SW480 (cell line): ENCODE measurements at places on chromosomes 6 and 20.

- DNase-seq = no peak
Measured at GRCh38 chr20:4234128-4234527, 218.8 kb upstream of the RNF24 start.

DNA sequence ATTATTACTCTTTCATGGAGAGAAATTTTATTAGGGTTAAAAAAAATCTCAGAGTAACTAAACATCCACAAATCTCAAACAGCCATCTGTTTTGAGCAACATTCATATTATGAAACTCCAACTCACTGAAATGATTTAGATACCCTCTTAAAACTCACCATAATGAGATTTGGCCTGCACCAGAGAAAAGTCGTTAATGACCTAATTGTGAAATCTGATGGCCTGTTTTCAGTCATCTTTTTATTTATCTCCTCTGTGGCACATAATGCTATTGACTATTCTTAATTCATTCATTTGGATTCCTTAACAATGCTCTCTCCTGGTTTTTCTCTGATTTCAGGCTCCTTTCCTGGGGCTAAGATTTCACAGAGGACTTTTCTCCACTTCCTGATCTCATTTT, 192.7 kb downstream of the RNF144B start:
- DNase-seq = no peak

DNA sequence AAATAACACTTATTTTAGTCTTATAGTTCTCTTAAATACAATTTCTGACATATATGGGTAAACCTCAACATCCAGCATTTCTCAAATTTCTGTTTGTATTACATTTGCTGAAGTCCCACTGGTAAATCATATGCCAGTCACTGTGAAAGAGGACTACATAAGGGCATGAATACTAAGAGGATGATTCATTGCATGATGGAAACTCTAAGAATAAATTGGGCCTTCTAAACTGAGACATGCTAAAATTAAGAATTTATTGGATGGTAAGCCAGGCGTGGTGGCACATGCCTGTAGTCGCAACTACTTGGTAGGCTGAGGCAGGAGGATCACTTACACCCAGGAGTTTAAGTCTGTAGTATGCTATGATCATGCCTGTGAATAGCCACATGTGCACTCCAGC, 12.1 kb downstream of the DEFB123 start:
- DNase-seq = no peak

DNA sequence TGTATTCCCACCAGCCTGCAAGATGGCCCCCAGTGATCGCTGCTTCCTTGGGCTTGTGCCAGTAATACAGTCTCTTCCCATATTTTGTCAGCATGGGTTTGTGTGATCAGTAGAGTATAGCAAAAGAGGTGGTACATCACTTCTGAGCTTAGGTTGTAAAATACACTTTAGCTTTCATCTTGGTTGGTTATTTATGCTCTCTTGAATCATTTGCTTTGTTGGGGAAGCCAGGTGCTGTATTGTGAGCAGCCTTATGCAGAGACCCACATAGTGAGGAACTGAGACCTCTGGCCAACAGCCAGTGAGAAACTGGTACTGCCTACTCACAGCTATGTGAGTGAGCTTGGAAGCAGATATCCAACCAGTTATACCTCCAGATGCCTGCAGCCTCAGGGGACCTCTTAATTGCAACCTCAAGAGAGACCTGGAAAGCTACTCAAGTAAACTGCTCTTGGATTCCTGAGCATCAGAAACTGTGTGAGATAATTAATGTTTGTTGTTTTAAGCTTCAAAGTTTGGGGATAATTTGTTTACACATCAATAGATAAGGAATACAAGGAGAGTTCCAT, 229.3 kb downstream of the FARS2 start:
- no peak for DNase-seq

DNA sequence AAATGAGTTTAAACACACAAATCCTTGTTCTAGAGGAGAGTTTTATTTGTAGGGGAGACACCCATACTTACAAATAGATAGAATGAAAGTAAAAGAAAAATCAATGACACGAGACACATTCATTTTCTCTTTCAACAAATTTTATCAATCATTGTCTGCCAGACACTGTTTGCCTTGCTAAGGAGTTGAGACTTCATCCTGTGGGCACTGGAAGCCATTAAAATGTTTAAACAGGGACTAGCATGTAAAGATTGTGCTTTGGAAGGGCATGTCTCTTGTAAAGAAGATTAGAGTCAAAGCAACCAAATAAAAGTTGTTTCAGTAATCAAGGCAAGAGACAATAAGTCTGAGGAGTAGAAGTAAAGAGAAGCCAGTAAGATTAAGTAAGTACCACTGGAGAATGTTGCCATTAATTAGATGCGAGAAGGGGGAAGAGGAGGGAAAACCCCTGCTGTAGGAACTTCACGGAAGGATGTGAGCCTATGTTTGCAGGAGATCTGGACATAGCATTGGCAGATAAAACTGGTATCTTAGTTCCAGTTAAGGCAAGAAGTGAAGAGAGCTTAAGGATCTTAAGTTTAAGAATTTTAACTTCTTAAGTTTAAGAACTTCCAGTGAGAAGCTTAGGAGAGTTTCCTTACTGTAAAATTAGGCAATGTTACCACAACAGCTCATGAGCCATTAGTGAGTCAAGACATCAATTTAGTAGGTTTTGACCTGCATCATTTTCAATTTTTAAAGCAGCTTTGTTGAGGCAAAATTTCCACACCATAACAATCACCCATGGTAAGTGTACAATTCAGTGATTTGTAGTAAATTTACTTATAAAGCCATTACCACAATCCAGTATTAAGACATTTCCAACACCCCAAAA, 117.0 kb upstream of the UST start:
- DNase-seq = no peak

- DNase-seq = peak; percentile 20
Measured at GRCh38 chr6:111813237-111813636, 60.0 kb downstream of the FYN start.

GRCh38 chr6:26087284-26088115, at the start of gene HFE:
TSS of gene HFE (plus strand) at chr6:26087429. CDS start at chr6:26087441, 12 bp downstream.
- DNase-seq = no peak

GRCh38 chr20:1863296-1863695, 31.9 kb upstream of the SIRPA start:
- peak; percentile 49 for DNase-seq

GRCh38 chr6:106250953-106251352, 74.6 kb downstream of the ATG5 start:
- DNase-seq = peak; percentile 63

- DNase-seq = no peak
Measured at GRCh38 chr6:33392595-33392948, 949 bp downstream of the KIFC1 start.

DNA sequence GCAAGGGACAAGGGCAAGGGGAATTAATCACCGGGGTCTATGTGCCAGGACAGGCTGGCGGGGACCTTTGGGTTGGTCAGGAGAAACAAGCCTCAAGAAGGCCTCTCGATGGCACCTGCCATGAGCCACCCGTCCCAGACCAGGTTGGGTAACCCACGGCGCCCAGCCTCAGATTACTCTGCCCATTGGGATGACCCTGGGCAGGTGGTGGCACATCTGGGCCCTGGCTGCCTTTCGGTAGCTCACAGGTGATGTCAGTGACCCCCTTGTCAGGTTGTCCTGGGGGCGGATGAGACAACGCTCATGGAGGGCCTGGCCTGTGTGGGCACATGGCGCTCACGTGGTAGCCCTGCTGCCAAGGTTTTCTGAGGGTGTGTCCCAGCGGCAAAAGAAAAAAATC, 152.2 kb downstream of the SYCP2 start:
- DNase-seq = no peak

GRCh38 chr6:166588691-166589336, 2.3 kb upstream of the RAMACL start:
- no peak for DNase-seq

DNA sequence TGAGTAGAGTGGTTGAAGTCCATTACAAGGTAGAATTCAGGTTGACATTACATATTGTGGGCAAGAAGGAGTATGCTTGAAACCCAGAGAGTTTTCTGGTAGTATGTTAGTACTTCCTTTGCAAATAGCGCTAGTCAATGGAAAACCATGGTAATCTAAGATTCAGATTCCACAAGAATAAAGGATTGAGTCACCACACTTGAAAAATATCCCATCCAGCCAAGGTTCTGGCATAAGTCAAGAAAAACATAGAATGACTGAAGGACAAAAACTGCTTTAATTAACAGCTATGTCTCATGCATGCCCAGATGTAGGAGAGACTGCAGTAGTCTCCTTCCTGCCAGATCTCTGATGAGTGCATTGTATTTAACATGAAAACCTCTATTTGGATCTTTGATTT, 469.8 kb downstream of the BMP2 start:
- no peak for DNase-seq

GRCh38 chr20:56574531-56575142, 41.6 kb downstream of the FAM209B start:
- DNase-seq = no peak

DNA sequence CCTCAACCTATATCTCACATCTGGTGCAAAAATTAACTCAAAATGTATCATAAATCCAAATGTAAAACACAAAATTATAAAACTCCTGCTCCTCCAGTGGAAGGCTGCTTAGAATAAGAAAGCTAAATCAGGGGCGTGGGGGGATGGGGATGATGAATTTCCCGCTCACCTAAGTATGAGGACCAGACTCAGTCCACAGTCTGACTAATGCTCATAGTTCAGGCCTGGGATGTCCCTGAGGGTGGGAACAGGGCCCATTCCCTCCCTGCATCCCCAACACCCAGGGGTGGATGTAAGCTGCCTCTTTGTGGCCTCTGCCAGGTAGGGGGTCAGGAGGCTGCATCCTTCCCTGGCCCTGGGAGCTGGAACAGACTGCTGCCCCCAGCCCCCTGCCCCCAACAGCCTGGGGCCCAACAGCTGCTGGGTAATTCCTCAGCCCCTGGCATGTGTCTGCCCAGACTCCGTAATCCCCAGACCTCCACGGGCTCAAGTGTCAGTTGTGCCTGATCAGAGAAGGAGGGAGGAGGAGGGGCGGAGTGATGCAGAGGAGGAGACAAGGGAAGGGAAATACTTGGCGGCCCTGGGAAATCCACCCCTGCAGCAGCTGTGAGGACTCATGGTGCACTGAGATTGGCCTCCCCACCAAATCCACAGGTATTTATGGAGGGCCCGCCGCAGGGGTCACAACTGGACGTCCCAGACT, 224.5 kb downstream of the PREX1 start:
- DNase-seq = no peak

DNA sequence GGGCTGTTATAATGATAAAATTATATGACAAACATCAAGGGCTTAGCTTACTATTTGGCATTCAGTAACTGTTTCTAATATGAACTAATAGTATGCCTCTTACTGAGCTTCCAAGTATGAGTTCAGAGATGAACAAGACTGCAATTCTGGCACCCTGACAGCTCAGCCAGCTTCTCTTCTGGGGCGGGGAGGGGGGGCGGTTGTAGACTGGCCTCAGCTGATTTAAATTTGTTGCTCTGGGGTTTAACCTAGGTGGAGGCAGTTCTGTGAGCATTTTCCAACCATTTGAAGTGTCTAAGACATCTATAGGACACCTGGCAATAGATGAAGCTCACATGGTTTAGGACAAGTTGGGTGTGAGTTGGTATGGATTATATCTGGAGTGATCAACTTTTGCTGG, 401.9 kb downstream of the QKI start:
- DNase-seq = no peak

DNA sequence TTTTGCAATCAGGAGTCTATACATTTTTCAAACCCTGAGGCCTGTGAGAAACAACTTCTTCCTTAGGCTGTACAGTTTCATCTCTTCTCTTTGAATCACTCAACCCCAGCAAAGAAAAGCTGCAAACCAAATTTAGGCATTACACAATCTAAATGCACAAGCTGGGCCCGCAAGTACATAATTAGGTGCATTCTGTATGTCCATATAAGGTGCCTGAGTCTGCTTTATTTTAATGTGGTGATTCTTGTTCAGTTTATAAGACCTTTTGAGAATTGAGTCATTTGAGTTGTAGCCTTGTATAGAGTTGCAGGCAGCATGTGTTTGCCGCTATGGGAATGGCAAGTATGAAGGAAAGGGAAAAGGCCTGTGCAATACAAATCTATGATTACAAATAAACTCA, 709.6 kb upstream of the MARCKS start:
- DNase-seq = no peak

GRCh38 chr20:17304774-17305173, 77.9 kb downstream of the PCSK2 start:
- DNase-seq = no peak

- no peak for DNase-seq
Measured at GRCh38 chr20:3188823-3189413, 15.6 kb downstream of the DDRGK1 start.

- peak; percentile 25 for DNase-seq
Measured at GRCh38 chr6:112117554-112117953, 30.2 kb downstream of the FAM229B start.

- peak; percentile 23 for DNase-seq
Measured at GRCh38 chr20:10611357-10611756, 62.4 kb downstream of the JAG1 start.

GRCh38 chr6:108739496-108740330, 108.5 kb upstream of the ARMC2 start:
- no peak for DNase-seq

- DNase-seq = no peak
Measured at GRCh38 chr6:88441346-88441745, 275.2 kb upstream of the CNR1 start.

DNA sequence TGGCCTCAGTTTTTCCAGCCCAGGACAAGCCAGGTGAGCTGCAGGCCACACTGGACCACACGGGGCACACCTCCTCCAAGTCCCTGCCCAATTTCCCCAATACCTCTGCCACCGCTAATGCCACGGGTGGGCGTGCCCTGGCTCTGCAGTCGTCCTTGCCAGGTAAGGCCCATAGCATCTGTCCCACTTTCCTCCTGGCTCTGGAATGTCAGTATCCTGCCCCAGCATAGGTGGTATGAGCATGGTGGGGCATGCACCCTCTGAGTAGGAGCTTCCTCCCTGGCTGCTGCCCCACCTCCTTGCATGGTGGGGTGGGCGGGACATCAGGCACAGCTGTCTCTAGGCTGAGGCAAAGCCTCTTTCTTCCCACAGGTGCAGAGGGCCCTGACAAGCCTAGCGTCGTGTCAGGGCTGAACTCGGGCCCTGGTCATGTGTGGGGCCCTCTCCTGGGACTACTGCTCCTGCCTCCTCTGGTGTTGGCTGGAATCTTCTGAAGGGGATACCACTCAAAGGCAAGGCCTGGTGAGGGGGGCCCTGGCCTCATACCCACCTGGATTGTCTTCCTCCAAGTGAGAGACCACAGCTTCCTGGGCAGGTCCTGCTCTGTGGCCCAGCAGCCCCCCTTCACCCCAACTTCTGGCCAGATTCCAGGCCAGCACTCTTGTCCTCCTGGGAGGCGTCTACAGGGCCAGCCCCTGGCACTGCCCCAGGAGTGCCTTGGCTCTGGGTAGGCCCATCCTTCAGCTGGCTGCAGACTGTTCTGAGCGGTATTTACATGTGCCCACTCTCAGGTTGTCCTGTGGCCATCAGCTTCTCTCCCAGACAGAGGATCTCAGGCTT, 9.1 kb downstream of the PI16 start:
- no peak for DNase-seq

DNA sequence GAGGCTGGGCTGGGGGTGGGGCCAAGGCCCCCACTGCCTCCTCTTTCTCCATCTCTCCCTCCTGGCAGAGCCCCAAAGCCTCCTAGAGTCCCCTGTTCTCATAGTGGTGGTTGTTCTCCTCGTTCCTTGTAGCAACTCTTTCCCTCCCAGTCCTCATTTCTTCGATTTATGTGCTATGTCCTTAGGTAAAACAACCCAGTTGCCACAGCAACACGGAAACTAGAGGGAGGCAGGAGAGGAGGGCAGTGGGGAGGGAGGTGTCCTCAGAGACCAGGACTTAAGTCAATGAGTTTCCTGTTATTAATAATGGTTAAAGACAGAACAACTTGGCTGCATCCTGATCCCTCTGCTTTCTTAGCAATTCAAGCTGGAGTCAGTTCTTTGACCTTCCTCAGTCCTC, 161.0 kb downstream of the INSM1 start:
- DNase-seq = no peak

GRCh38 chr6:24935366-24936152, at the start of gene RIPOR2:
TSS of gene RIPOR2 (minus strand) at chr6:24935960. CDS start at chr6:24935898, 62 bp downstream.
- DNase-seq = no peak
